ENCODE measurements at places on chromosomes 2 and 18.

DNA sequence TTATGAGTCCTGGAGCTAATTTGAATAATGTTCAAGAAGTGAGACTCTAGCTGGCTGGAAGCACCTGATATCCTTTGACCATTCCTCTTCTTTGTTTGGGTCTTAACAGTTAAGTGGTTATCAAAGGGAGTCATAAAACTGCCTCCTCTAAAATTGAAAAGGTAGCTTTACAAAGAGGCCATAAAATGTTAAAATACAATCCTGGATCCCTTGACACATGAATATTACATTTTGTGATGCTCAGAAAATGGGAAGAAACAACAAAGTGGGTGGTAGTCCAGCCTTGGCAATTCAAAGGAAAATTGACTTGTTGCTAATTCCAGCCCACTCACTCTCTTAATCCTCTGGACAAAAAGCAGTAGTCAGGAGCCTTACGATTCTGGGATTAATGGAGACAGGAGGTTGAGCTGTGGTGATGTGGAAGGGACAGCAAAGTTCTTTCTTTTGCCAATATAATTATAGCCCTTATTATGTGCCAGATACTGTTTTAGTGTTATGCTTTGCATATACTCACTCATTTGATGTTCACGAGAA is 339.2 kb downstream of the PDE11A start:
- no peak for DNase-seq

- DNase-seq, result no peak
Observed at GRCh38 chr2:216350214-216350791, 22.0 kb downstream of the MARCHF4 start.

DNA sequence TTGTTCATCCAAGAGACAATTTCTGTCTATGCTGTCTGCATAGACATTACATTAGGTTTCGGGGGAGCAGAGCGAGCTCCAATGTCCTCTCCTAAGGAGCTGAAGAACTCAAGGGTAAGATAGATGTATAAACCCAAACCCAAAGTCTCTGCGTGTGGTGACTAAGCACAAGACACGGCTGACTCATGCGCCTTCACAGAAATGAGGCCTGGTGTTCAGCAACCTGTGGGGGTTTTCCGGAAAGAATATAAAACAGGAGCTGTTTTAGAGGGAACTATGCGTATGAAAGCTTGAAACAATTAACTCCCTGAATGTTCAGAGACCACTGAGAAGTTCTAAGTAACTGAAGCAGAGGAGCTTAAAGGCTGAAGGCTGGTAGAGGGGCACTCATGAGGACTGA is 154.7 kb downstream of the SOX11 start:
- no peak for DNase-seq

- no peak for DNase-seq
Observed at GRCh38 chr2:27131429-27131828, 3.0 kb downstream of the PREB start.

DNA sequence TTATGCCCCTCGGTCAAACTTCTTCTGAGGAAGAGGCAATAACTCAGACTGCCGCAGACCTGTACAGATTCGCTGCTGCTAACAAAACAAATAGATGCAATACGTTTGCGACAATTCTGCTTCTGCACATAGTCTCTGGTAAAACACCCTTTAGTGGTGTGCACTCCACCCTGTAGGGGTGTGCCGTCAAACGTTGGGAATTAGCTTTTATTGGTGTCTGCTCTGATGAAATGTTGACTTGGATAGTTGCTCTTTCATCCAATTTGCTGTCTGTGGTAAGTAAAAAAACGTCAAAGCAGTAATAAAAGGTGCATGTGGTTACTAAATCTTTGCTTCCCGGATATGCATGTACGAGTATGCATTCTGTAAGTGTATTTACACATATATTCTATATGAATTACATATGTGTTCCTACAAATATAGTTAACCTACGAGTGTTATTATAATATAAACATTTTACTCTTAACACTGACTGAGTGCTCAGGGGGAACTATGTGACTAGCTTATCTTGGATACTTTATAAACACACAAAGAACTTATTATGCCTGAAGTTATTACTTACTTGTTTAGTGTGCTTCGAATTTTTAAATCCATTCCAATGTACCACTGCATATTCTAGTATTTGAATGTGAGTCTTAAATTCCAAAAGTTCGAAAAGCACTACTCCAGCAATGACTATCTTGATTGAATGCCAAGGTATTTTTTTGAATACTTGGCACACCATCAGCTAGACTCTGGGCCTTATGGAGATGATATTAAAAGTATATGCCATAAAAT is 610.2 kb downstream of the ZEB2 start:
- no peak for DNase-seq

- no peak for DNase-seq
Observed at GRCh38 chr2:45329045-45329677, 281.9 kb downstream of the SRBD1 start.

- no peak for DNase-seq
Observed at GRCh38 chr18:56083097-56083521, 495.1 kb upstream of the TCF4 start.

- DNase-seq, result peak; percentile 98
Observed at GRCh38 chr2:14756981-14757657, 124.6 kb downstream of the LRATD1 start.

DNA sequence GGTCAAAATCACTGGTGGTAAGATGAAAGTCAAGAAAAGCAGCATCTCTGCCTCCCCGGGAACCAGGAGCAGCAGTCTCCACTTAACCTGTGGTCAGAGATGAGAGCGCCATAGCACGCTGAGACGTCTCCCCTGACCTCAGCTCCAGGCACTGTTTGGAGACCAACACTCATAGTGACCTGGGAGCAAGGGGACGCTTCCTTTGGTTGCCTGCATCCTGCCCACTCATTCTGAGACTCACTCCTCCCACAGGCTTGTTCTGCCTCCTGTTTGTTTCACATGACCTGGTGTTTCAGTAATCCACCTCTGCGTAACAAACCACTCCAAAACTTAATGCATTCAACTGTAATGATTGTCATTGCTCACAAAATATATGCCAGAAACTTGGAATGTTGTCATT is 139.3 kb downstream of the ACOXL start:
- DNase-seq, result no peak

GRCh38 chr2:28674062-28674712 is 77.4 kb upstream of the PPP1CB start:
- DNase-seq, result no peak

DNA sequence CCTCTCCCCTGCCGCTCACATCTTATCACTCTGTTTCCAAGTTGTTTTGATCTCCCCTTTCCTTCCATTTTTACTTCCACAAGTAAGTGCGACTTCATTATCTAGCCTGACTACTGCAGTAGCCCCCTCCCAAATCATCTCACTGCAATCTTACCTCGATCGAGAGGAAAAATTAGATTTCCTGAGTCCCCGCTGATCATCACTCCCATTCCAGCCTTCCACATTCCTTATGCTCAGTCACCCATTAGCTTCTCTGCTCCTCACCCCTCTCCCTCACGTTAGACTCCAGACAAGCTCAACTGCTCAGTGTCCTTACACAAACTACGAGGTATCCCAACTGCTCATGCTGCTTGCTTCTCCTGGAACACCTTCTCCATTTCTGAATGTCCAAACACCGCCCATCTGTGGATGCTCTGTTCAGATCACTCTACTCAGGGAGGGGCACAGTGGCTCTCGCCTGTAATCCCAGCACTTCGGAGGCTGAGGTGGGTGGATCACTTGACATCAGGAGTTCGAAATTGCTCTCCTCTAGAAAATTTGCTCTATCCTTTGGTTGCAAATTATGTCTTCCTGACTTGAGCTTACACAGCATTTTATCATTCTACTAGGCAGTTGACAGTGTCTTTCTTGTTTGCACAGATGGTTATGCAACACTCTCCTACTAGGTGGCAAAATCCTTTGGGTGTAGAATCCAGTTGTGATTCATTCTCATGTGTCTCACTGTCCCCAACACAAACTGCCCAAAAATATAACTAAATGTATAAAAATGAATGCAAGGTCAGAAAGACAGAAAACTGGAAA is 96.5 kb downstream of the INO80D start:
- DNase-seq, result peak; percentile 45

DNA sequence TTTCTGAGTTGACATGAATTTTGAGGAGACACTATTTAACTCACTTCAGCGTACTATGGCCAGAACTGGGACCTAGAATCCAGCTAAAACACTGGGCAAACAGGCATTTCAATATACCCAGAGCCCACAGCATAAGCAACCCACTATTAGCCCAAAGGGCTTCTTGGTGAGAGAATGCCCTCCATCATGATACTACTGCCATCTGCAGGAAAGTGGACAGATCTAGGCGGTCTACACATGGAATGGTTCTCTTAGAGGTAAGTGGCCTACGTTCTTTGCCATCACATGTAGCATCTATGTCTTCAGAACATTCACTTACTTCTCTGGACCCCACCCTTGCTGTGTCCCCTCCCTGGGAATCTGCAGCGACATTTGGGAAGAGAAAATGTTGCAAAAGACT is 181.3 kb upstream of the LINC00305 start:
- no peak for DNase-seq

DNA sequence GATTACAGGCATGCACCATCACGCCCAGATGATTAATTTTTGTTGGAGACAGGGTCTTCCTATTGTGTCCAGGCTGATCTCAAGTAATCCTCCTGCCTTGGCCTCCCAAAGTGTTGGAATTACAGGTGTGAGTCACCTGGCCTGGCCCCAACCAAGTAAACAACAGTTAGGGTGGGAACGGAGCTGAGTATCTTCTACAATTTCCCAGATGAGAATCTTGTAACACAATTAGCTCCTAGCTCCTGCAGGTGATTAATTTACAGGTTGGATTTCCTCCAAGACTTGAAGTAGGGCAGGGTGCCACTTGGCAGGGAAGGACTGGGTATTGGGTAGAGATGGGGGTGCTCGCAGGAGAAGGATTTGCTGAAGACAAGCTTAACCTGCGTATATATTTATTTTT is 17.8 kb downstream of the NLRC4 start:
- no peak for DNase-seq

DNA sequence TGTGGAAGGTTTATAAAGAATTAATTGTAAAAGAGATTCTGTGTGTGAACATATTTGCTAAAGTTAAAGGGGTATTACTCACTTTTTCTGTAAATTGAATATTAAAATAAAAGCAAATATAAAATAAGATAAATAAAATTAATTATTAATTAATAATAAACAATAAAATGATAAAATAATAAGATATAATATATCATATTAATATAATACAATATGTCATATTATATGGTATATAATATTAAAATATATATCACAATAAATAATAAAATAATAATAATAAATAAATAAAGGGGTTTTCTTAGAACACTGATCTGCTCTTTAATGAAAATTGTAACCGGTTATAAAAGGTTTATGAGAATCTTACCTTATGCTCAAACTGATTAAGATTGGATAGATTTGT is 29.8 kb downstream of the TMEM200C start:
- no peak for DNase-seq

GRCh38 chr2:88117973-88118372 is 9.9 kb downstream of the FABP1 start:
- no peak for DNase-seq

DNA sequence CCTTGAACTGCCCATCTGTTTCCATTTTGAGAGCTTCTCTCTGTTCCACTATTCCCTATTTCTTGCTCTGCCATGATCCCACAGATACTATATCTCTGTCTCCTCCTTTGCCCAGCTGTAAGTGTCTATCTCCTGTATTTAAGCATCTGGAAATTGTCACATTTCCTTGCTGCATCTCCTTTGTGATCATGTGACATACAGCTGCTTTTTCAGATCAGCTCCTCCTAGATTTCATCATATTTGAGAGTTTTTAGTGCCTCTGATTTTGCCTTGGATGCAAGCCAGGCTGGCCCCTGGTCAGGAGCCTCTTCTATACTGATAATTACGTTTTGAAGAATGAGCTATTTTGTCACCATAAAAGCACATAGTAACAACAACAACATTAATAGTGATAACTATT is 131.7 kb upstream of the TNP1 start:
- no peak for DNase-seq

- DNase-seq, result peak; percentile 57
Observed at GRCh38 chr2:145022666-145023333, 502.9 kb upstream of the ZEB2 start.

DNA sequence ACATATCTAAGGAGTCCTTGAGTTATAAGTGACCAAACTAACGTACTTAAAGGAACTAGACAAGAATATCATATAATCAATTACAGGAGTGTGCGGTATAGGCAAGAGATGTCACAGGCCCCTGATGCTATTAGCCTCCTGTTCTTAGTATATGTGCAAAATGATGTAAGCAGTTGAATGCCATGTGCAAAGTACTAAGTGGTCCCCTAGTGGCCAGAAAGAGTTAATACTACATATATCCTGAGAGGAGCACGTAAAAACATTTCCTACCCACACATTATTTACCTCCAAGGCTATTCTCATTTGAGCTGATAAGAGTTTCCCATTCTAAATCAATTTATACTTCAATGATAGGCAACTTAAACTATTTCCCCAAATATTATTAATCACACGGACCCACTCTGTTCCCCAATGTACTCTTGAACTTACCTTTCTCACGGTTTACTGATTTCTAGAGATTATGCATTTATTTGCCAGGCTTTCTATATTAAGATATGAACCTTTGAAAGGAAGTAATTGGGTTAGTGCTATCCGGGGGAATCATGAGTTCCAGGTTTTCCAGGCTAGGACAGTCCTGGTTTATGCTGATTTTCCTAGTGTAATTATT is 158.0 kb upstream of the KLHL14 start:
- no peak for DNase-seq

DNA sequence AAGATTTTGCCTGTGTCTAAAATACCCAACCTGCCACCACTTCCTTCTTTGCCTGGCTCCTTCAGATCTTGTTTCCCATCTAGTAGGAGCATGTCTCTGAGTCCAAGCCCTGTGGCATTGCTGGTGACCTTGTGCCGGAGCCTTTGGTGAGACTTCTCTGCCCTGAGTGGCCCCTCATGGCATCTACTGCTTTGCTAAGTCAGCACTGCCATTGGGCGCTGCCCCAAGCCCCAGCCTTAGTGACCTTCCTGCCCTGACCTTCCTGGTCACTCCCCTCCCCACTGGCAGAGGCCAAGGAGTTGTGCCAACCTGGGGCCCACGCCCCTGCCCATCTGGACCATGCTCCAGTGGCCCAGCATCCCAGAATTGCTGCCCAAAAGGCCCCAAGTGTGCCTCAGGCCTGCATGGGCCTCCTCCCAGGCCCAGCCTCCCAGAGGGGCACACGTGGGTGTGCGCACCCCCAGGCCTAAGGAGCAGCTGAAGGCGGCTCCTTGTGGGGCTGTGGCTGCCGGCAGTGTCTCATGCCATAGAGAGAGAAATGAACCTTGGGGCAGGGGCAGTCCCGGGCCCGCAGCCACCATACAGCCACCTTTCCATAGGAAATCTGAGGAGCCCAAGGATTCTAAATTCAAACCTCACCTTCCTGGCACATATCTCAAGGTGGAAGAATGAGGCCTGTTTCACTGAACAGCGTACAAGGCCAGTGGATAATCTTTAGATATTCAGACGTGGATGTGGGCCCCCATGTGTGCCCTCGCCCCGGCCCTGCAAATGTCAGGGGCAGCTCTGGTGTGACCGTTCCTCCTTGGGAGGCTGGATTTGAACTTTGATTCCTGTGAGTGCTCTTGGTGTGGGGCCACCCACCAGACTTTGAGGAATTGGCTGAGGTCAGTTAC is 100.2 kb upstream of the SLC66A3 start:
- no peak for DNase-seq

GRCh38 chr2:132522901-132523300 is 106.3 kb downstream of the GPR39 start:
- DNase-seq, result no peak

- DNase-seq, result no peak
Observed at GRCh38 chr18:5628512-5629255, 84.9 kb upstream of the EPB41L3 start.

GRCh38 chr2:96470109-96470508 is 35.0 kb downstream of the NEURL3 start:
- DNase-seq, result no peak
